ENCODE measurements at places on chromosomes 16 and 17.

DNA sequence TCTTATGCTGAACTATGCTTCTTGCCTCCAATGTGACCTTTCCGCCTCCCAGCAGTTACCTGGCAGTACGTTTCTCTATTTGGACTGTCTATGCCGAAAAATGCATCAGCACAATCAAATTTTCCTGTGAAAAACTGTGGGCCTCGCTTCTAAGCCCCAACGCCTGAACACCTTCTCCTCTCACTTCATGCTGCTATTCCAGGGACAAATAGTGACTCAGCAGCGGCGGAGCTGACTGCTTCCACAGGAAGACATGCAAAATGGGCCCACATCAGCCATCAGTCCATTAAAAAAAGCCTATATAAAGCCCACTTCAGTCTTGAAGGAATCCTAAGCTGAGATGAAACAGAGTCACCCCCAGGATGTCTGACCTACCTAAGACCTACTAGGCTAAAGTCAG lies 10.5 kb upstream of the PIP4K2B start:
- DNase-seq = no peak

- DNase-seq = no peak
These were observed 1.3 kb upstream of the RILP start for GRCh38 chr17:1650731-1651558.

DNA sequence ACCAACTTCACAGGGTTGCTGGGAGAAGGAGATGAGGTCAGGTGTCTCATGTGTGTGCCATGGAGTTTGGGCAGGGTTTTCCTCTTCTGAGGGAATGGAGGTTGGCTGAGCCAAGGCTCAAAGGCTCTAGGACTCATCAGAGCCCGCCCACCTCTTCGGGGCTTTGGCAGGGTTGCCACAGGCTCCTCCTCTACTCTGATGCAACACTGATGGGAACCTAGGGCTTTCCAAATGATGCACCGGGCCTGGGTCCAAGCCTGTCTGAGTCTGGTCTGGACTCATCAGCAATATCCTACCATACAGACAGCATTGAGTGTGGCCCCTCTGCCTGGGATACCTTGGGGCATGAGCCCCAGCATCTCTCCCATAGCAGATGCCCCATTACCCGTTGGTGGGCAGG lies 59.5 kb upstream of the LHX1 start:
- DNase-seq = no peak

- no peak for DNase-seq
These were observed 16.9 kb downstream of the NARF start for GRCh38 chr17:82475458-82475857.

- peak; percentile 45 for DNase-seq
These were observed 16.4 kb downstream of the LPO start for GRCh38 chr17:58254803-58255202.

GRCh38 chr17:69339937-69340336 lies 13.0 kb upstream of the ABCA5 start:
- DNase-seq = no peak

DNA sequence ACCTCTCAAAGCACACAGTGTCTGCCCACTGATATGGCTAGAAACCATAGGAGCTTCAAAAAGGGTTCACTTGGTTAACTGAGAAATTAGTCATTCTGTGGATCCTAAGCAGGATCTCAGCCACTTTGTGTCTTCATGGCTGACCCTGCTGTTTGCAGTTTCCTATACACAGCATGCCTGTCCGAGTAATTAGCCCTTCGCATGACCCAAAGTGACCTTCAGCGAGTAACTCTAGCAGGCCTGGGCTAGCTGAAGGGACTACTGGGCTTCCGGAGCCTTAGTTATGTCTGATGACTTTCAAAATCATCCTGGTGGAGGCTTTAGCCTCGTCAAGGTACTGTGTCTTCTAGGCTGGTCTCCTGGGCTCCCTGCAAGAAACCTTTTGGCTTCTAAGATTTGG lies 28.9 kb upstream of the FBXW10B start:
- no peak for DNase-seq

- no peak for DNase-seq
These were observed 54.0 kb downstream of the PGS1 start for GRCh38 chr17:78432226-78433012.

GRCh38 chr17:78316867-78317789 lies 42.7 kb downstream of the SOCS3 start:
- DNase-seq = peak; percentile 68

DNA sequence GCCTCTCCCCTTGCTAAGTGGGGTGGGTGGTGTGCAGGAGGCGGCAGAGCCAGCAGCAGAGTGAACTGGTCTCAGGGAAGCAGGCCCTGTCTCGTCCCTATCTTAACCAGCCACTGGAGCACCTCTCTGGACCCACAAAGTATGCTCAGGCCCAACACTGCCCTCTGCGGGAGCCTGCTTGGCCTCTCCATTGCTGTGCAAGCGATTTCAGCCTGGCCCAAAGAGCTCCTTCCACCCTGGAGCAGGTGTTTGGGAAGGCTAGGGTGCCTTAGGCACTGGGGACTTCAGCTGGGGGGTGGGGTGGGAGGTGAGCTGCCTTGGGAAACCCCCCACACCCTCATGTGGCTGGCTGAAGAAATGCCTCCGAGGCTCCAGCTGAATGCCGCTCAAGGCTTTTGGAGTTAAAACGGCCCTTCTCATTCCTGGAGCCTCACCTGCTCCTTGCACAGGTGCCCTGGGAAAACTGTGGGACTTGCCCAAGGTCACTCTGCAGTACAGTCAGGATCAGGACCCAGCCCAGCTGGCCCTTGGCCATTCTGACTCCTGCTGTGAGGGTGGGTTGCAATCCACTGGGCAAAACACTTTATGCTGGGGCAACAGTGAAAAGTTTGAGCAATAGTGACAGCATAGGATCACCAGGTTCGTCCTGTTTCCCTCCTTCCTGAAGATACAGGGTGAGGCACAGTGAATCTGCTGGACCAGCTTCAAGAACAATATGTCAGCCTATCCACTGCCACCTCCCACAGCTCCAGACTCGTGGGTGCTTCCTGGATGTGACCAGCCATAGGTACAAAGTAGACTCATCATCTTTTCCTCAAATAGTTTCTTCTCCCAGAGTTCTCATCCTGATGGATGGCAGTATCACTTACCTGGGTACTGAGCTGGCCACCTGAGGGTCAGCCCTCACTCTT lies 5.9 kb upstream of the UBE2O start:
- DNase-seq = peak; percentile 88

DNA sequence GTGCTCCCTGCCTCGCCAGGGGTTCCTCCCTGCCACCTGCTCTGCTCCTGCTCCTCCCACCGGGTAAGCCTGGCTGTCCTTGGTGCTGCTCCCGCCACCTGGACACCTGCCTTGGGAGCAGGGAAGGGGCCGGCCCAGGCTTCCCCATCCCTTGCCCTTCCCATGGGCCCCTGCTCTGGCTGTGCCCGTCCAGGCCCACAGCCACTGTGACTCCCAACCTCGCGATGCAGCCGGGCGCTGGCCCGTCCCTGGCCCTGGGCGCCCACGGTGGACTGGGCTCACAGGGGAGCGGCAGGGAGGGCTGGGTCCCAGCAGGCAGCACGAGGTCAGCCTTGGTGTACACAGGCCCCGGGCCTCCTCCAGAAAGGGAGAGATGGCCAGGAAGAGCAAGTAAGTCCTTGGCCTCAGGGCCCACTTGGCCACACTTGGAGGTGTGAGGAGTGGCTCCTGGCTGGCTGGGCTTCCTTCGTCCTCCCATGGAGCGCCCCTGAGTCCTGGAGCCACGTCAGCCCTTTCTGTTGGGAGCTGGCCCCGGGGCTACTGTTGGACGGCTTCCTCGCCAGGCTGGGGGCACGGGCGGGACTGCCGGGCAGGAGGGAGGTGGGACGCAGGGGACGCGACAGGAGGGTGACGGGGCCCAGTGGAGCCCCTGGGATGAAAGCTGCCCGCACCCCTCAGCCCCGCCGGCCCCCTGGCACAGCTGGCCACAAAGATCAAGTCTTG lies 15.3 kb downstream of the ENGASE start:
- DNase-seq = peak; percentile 71

GRCh38 chr17:64742326-64742725 lies 80.2 kb upstream of the SMURF2 start:
- DNase-seq = no peak

DNA sequence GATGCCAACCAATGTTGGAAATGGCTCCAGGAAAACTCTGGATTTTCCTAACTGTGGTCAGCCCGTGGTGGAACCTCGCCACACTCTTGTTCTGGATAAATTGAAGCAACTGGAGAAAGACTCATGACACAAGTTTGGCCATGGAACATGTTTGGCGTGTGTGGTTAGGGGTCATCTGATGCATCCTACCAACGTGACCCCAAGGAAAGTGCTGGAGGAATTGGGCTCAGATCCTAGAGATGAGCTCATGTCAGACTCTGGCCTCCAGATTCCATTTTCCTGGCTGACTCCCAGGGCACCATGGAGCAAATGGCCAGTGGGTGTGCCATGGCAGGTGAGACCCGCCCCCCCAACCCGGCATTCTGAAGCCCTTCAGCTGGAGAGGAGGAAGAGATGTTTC lies 58.5 kb downstream of the CACNG5 start:
- DNase-seq = no peak

GRCh38 chr17:1455291-1455796 lies 688 bp downstream of the CRK start:
- peak; percentile 72 for DNase-seq

- DNase-seq = no peak
These were observed 11.9 kb downstream of the KCNJ12 start for GRCh38 chr17:21388066-21388465.

- DNase-seq = no peak
These were observed 18.8 kb upstream of the ERN1 start for GRCh38 chr17:64148699-64149098.

GRCh38 chr17:75319904-75320691 lies 30.9 kb upstream of the SLC25A19 start:
- no peak for DNase-seq

- DNase-seq = no peak
These were observed 665 bp downstream of the MYBBP1A start for GRCh38 chr17:4554441-4554996.

DNA sequence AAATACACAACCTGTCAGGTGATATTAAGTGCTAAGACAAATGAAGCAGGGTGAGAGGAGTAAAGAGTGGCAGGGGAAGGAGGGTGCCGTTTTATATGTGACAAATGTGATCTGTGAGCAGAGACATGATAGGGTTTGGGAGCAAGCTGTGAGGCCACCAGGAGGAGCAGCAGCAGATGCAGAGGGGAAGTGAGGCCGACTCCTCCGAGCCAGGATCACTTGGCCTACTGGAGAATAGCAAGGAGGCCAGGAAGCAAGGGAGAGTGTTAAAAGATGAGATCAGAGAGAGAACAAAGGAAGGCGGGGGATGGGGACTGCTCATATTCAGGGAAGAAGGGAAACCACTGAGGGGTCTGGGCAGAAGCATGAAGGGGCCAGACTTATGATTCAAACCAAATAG lies 129.4 kb downstream of the TANGO6 start:
- DNase-seq = peak; percentile 83

- DNase-seq = no peak
These were observed 7.7 kb downstream of the CORO6 start for GRCh38 chr17:29615048-29615385.

DNA sequence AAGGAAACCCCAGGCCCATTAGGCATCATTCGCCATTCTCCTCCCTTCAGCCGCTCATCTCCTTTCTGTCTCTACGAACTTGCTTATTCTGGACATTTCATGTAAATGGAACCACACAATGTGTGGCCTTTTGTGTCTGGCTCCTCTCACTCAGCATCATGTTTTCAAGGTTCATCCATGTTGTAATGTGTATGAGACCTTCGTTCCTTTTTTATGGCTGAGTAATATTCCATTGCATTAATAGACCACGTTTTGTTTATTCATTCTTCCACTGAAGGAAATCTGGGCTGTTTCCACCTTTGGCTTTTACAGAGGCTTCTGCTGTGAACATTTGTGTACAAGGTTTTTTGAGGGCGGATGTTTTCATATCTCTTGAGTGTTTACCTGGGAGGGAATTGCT lies 3.2 kb downstream of the CRISPLD2 start:
- DNase-seq = no peak

DNA sequence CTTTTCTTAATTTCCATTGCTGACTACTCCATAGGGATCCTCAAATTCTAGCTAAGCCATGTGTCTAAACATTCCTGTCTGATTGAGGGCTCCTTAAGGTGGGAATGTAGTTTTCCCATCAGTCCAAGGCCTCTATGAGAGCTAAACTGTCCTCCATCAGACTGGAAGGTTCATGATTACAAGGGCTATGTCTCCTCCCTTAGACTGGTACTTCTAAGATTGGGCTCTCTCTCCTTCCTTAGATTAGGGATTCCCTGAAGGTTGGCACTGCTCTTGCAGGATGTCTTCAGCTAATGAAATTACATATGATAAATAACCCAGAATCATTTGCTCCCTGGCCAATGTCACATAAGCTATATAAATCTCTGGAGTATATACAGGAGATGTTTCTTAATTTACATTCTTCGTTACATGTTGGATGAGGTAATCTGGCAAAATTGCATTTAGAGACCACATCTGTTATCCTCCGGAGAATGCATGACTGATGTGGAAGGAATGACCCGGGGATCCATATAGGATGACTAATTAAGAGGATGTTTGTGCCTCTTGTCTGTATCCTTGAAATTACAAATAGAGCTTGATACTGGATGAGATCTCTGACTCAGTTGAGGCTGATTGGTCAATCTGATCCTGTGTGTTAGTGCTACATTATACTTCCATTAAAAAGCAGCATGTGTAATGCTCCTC lies 14.2 kb downstream of the B4GALNT2 start:
- no peak for DNase-seq

DNA sequence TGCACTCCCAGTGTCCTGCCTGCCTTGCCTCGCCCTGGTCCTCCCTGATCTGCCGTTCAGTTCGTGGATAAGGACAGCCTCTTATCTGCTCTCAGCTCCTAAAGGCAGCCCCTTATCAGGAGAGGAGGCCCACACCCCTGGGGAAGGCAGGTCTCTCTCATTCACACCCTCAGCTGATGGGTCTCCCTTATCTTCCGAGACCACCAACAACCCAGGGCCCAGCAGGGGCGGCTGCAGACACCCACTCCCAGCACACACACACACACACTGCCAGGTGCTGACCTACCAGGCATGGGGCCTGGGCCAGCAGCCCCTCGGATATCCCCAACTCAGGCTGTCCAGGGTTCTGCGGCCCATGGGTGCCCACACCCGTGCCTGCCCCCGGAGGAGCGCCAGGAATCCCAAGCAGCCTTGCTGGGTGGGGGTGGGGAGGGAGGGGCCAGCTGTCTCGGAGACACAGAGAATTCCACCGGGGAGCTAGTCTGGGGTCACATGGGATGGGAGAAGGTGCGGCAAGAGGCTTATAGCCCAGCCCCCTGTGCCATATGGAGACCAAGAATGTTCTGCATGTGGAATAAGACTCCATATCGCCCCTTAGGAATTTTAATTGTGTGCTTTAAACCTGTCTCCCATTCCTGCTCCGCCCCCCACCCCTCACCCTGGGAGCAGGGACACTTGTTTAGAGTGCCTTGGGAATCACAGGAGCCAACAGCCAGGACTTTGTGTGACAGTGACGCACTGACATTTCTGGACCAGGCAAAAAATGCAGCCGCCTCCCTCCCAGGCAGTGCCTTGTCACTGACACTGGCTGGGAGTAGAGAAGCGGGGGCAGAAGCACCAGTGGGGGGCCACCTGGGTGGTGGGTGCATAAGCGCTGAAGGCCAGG lies 41.9 kb upstream of the EMP2 start:
- peak; percentile 75 for DNase-seq

GRCh38 chr16:51666074-51666473 lies 515.0 kb upstream of the SALL1 start:
- DNase-seq = no peak

- DNase-seq = no peak
These were observed 37.5 kb downstream of the ERCC4 start for GRCh38 chr16:13957197-13958078.

GRCh38 chr17:45705123-45706009 lies 78.8 kb upstream of the CRHR1 start:
- no peak for DNase-seq

Measured in WERI-Rb-1 (cell line).